ENCODE measurements at places on chromosomes 1 and 21.

DNA sequence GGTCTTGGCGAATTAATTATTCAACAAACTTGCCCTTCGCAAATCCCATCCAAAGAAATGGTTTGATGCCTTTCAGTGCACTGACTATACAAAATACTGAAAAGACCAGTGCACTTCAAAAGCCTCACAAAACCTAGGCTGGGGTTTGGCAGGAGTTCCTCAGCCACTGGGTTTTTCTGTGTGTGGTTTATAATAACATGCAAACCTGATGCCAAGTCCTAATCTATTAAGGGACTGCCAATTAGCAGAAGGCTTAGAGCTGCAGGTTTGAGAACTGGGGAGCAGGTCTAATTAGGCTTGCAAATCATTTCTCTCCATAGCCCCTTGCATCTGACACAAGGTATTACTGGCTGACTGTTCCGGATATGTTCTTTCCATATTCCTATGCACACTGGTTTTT lies 27.7 kb downstream of the PLPP3 start:
- DNase-seq, result no peak

GRCh38 chr1:212498283-212499040 lies 65.7 kb downstream of the NENF start:
- no peak for DNase-seq

DNA sequence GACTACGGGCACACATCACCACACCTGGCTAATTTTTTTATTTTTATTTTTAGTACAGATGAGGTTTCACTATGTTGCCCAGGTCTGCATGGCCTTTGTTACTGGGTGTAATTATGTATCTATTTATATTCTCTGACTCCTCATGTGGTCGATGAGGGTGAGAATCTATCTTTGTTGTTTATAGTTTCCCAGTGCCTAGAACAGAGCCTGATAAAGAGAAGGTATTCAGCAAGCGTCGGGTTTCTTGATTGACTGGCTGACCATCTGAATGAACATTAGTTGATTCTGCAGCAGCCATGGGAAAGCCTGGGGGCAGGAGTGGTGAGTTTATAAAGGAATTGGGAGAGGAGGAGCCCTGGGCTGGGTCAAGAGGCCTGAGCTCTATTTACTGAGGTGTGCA lies 28.5 kb downstream of the SERINC2 start:
- DNase-seq, result no peak

DNA sequence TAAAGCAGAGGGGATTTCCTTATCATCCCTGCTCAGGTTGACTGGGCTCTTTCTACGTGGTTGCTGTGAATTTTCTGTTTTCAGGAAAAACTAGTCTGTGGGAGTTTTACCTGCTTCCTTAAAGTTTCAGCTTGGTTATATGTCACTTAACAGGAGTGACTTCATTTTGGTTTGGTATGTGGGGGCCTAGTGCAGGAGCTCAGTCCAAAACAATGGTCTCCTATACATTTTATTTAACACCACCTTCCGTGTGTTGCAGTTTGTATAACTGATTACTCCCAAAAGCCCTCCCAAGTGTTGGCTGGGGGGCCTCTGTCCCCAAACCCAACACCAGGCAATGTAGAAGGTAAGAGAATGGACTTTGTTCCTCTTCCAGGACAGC lies 5.3 kb downstream of the IL23R start:
- DNase-seq, result no peak

- no peak for DNase-seq
Observed at GRCh38 chr21:46455575-46456385, 2.9 kb upstream of the DIP2A start.

GRCh38 chr1:8409106-8409505 lies 91.2 kb downstream of the SLC45A1 start:
- DNase-seq, result no peak

DNA sequence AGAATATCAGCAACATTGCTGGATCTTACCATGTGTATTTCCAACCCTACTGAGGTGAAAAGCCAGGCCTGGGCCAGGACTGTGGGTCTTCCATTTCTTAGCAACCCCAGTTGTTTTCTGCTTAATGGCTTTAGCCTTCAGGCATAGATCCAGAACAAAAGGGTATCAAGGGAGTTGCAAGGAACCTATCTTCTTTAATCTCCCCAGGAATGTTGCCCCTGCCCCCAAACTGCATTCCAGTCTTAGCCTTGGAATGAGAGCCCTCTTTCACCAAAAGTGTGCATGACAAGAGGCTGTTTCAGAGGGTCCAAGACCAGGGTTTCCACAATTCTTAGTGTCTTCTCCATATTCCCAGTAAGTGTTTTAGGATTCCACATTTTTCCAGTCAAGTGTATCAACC lies 87.9 kb upstream of the SOX13 start:
- no peak for DNase-seq

DNA sequence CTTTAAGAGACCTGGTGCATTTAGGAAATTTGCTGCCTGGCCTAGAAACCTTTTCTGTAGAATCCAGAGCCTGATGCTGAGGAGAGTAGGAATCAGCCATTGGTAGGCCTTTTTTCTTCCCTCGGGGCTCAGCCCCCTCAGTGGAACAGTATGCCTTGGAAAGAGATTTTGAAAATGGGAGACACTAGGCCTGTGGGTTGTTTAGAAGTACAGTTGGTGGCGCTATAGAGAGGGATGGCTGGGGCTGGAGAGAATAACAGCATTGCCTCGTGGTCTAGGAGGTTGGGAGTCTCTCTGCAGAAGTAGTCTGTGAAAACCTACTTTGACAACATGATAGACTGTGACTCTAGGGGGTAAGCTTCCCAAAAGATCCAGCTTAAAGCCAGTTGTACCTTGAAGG lies 8.2 kb downstream of the KIF2C start:
- DNase-seq, result no peak

- DNase-seq, result no peak
Observed at GRCh38 chr1:205926213-205926612, 17.0 kb downstream of the SLC26A9 start.

DNA sequence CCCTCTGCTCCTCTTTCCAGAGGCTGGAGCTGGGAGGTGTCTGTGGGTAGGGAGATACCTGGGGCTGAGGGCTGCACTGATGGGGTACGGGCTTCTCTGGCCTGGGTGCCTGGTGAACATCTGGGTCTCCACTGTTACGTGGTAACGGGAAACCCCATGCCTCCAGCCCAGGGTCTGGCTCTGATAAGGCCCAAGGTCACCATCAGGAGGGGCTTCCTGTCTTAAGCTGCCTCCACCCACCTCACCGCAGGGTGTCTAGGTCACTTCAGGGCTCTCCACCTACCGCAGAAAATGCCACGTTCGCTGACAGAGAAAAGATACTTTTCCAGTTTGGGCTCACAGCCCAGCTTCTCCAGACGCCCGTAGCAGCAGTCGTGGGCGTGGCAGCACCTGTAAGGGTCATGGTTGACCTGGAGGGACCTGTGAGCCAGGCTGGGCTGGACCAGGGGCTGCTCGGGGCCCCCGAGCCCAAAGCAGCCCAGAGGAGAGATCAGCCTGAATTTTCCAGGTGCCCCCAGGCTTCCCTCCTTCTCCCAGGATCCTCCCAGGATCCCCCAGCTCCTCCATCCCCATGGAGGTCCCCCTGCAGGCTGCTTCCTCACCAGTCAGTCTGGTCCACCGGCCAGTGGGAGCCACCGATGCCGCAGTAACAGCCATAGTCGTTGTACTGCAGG lies 1.3 kb downstream of the PLA2G2E start:
- DNase-seq, result no peak

DNA sequence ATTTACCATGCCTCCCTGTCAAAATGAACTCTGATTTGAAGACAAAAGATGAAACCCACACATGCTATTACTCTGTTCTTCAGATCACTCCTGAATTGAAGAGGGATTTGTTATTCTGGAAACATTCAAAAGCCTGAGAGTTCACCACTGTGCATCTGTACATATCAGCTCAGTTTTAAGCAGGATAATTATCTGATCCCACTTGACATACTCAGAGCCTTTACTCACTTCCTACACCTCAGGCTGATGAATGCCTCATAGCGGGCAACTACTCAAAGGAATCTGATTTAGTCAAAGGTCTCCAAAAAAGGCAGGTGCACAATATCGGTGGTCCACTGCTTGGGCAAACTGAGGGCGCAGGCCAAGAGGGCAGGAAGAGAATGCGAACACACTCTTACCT lies 47.5 kb upstream of the LPAR3 start:
- DNase-seq, result no peak

- no peak for DNase-seq
Observed at GRCh38 chr1:239608469-239608868, 222.1 kb downstream of the CHRM3 start.

- DNase-seq, result peak; percentile 65
Observed at GRCh38 chr21:45632637-45633251, 10.8 kb upstream of the PCBP3 start.

GRCh38 chr1:114208714-114209113 lies 55.0 kb upstream of the SYT6 start:
- no peak for DNase-seq

DNA sequence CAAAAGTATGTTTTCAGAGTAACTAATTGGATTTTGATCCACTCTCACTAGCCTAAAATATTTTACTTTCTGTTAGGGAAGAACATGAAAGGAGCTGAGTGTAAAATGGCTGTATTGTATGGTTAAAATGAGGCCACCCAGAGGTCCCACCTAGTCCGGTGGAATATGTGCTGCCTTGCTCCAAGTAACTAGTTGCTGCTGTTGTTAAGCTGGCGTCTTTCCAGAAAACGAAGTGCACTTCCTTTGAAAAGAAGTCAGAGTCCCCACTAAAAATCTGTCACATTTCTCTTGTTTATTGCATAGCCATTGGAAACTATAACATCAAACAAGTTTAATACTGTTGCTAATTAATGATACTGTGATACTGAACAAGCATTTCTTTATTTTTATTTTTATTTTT lies 3.2 kb downstream of the SLC25A33 start:
- DNase-seq, result no peak

- DNase-seq, result no peak
Observed at GRCh38 chr21:33916200-33916567, 580 bp upstream of the ATP5PO start.

GRCh38 chr1:2240270-2241156 lies 12.4 kb downstream of the SKI start:
- no peak for DNase-seq

DNA sequence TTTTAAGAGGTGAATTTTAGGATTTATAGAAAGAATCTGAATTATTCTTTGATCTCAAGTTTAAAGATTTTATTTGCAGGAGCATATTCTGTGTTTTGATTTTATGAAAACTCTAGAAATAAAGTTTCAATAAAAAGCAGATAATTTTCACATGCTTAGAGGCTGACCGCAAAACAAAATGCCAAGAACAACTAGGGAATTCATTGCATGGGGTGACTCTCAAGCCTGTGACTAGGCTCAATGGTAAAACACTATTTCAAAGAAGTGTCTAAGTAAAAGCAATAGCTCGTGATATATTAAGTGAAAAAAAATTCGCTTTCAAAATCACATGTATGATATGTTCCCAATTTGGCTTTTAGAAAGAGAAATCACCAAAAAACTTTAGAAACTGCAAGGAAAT lies 49.6 kb downstream of the RPL5 start:
- no peak for DNase-seq

- no peak for DNase-seq
Observed at GRCh38 chr1:153227810-153228209, 10.4 kb downstream of the PRR9 start.

GRCh38 chr1:203286161-203286984 lies 18.9 kb upstream of the BTG2 start:
- no peak for DNase-seq

GRCh38 chr1:11550664-11551283 lies 71.8 kb downstream of the DISP3 start:
- DNase-seq, result peak; percentile 87
